ENCODE measurements at places on chromosomes 11 and 22.

DNA sequence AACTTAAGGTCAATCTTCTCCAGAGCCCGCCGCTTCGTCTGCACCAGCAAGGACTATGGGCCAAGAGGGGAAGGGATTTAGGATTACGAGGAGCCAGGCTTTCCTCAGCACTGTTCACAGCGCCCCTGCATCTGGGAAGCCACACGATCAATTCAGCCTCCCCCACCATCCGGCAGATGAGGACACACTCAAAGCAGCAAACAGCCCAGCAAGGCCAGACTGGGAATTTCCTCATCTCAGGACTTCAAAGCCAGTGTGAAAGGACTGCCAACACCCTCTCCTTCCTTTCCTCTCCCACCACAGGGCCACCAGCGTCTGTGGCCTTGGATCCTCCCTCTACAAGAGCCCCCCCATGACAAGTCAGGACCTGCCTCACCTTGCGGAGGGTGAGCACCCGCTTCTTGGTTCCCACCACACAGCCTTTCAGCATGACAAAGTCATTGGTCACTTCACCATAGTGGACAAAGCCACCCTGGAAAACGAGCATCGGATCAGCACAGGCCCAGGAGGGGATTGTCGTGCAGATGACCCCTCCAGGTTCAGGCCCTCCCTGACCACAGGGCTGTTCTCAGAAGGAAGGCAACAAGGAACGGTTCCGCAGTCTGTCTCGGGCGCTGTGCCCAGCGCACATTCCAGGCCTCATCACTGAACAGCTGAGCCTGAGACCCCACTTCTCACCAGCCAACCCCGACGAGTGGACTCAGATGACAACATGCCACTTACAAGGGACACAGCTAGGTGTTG is 6.0 kb downstream of the RPL3 start:
- no peak for DNase-seq

- no peak for DNase-seq
Observed at GRCh38 chr11:60170566-60170965, 12.3 kb downstream of the MS4A6A start.

DNA sequence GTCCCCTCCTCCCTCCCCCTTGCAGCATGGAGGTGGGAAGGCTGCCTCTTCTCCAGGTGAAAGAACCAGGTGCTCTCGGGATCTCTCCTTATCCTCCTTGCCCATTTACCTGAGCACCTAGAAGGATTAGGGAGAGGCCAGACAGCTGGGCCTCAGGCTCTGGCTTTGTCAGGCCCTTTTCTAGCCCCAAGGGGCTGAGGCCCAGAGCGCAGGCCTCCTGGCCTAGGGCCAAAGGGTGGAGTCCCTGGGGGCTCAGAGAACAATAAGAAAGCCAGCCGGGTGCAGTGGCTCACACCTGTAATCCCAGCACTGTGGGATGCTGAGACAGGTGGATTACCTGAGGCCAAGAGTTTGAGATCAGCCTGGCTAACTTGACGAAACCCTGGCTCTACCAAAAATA is 5.4 kb upstream of the TTLL1 start:
- DNase-seq, result no peak

- DNase-seq, result no peak
Observed at GRCh38 chr11:120205596-120206161, 5.2 kb upstream of the OAF start.

- peak; percentile 49 for DNase-seq
Observed at GRCh38 chr22:39349506-39349966, 255 bp upstream of the SYNGR1 start.

DNA sequence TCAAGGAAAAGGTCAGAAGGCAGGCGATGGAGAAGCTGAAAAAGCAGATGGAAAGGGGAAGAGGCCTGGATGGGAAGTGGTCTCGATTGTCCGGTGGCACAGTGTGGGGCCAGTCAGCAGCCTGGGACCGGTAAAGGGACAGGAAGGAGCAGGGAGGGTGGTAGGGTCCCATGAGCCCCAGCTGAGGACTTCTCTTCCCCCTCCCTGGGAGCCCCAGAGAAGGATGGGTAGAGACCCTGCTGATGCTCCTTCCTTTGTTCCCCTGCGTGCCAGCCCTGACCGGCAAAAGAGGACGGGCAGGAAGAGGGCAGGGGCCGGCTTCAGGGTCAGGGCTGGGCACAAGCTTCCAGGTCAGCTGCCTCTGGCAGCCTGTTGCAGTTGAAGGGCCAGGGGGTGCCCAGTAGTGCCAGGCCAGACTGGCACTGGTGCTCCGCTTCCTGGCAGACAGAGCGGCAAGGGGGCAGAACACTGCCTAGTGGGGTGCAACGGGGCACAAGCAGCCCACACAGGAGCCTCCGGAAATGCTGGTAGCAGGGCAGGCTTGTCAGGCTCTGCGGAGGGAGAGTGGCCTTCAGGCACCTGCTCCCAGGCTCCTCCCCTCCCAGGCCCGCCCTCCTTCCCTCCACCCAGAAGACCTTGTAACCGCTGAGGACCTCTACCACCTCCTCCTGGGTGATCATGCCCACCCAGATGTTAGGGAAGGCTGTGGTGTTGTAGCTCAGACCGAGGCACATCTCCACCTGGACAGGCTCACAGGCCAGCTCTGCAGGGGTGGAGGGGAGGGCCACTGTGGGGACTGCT is 739 bp upstream of the C1QTNF5 start:
- no peak for DNase-seq

DNA sequence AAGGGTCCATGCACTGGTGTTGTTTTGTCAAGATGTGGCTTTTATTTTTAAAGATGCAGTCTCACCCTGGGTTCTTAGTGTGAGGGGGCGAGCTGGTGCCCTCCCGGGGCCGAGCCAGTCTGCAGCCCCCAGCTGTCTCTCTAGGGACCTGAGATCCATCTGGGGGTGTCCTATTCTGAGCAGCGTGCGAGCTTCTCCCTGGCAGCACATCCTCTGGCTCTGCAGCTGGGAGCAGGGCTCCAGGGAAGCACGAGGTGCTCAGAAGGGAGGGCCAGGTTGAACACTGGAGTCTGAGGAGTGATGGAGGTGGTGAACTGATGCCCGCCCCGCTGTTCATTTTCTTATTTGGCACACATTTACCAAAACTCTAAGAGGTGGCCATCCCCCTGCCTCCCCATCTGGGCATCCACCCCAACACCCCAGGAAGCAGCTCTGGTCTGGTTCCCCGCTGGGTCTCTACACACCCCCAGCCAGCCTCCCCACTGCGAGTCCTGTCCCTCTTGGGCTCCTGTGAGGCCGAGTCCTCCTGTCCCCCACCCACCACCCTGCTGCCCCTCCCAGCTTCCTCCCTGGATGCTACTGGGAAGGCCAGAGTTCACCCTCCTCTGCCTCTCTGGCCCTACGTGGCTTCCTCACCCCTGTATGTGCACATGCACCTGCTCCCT is 956.4 kb downstream of the BRD1 start:
- no peak for DNase-seq

DNA sequence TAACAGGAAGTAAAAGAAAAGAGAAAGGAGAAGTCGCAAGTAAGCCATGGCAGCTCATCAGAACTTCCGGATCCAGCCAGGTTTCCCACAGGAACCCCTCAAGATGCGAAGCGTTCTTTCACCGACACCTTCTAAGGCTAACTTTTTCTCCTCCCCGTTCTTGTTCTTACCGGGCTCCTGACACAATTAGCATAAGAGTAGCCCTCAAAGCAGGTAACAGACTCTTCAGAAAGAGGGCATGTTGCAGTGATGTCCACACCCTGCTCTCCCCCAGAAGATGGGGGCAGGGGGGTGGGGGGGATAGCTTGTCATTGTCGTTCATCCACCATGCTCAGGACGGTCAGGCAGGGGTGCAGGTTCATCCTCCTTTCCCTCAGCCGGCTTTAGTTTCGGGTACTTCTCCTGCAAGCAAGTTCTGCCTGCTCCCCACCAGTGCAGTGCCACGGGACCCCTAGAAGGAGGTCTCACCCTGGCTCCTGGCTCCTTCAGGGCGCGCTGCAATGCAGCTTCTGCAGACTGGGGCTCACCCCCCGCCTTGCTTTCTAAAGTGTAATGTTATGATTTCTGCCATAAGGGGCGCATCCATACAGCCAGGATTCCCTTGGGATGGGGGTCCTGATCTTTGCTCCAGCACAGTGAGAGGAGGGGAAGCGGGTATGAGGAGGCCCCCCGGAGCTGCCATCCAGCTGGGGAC is 2.3 kb downstream of the OPCML start:
- no peak for DNase-seq

- DNase-seq, result no peak
Observed at GRCh38 chr22:39382410-39382809, 17.2 kb upstream of the TAB1 start.

- no peak for DNase-seq
Observed at GRCh38 chr11:8541448-8541847, 52.6 kb downstream of the STK33 start.

DNA sequence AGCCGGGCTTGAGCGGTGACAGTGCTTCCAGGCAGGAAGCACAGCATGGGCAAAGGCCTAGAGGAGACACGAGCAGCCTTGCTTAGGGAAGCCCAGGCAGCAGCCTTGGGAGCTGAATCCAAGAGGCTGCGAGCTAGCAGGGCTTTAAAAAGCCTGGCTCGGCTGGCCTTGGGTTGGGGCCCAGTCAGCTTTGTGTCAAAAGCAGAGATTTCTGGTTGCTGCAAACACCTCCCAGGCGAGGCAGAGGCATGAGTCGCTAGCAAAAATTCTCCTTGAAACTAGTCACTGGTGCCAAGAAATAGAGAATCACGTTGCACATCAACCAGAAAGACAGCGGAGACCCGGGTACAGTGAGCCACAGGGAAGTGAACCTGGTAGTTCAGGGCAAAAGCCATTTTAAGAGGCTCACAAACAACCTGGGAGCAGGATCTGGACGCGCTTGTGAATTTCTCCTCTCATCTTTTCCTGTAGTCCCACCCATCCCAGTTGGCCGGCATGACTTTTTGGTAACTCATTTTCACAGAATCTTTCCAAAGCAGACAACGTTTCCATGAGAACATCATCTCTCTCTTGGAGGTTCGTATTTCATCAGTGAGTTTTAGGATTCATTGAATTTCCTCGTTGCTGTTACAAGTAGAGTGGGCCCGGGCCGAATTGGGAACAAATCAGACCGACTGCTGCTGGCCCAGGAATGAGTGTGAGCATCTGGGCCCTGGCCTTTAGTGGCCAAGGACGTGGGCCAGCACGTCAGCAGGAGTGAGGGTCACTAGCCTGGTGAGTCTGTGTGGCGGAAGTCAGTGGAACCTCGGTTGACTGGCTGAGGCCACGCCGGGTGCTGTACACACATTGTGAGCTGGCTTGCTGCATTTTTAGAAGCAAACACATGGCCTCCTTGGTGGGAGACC is 16.4 kb upstream of the FGF4 start:
- no peak for DNase-seq

GRCh38 chr11:128714881-128715280 is 21.0 kb downstream of the FLI1 start:
- DNase-seq, result peak; percentile 35

GRCh38 chr11:69705351-69705811 is 1.6 kb upstream of the FGF19 start:
- DNase-seq, result no peak

DNA sequence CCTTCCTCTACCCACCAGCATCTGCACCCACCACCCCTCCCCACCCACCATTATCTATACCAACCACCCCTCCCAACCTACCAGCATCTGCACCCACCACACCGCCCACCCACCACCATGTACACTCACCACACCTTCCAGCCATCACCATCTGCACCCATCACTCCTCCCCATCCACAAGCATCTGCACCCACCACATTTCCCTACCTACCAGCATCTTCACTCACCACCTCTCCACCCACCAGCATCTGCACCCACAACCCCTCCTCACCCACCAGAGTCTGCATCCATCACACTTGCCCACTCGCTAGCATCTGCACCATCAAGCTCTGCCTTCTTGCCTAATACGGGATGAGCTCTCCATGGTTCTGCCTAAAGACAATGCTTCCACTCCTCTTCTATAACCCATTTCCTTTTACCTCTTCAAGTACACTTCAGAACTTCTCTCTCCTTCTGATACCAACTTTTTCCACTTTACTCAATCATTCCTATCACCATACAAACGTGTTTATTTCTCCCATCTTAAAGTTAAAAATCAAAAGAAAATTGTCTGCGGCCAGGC is 2.4 kb upstream of the FSHB start:
- DNase-seq, result no peak

DNA sequence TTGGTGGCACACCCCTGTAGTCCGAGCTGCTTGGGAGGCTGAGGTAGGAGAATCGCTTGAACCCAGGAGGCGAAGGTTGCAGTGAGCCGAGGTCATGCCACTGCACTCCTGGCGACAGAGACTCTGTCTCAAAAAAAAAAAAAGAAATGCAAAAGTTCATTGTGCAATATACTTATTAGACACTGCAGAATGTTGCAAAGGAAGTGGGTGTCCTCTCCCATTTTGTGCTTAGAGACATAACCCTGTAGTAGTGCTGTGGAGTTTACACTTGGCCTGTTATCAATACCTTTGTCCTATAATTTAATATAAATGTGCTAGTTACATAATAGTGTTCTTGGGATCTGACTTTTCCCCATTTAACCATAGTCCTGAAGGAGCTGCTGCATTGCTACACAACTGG is 9.4 kb downstream of the BCL2L13 start:
- DNase-seq, result no peak

DNA sequence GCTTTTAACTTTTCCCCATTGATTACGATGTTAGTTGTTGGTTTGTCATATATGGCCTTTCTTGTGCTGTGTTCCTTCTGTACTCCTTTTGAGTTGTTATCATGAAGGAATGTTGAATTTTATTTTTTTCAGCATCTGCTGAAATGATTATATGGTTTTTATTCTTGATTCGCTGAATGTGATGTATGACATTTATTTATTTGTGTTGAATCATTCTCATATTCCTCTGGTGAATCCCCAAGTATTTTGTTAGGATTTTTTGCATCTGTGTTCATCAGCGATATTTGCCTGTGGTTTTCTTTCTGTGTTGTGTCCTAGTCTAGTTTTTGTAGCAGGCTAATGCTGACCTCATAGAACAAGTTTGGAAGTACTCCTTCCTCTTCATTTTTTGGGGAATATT is 78.2 kb downstream of the GGT1 start:
- DNase-seq, result no peak

DNA sequence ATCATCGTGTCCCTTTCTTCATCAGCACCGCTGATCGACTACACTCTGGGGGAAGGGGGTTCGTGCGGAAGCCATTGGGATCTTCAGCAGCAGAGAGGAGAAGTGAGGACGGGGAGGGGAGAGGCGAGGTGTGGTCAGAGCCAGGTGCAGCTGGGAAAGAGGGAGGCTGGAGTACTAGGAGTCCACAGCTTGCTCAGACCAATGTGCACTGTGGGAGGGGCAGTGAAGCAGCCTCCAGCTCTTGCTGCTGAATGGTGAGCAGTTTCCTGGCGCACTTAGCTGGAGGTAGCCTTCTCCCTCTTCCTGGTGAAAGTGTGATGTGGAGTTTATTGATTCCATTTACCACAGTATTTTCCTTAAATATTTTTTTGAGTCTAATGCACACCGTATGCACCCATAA is 99.0 kb upstream of the NECTIN1 start:
- no peak for DNase-seq

GRCh38 chr22:41695211-41695610 is 4.1 kb upstream of the MEI1 start:
- no peak for DNase-seq

DNA sequence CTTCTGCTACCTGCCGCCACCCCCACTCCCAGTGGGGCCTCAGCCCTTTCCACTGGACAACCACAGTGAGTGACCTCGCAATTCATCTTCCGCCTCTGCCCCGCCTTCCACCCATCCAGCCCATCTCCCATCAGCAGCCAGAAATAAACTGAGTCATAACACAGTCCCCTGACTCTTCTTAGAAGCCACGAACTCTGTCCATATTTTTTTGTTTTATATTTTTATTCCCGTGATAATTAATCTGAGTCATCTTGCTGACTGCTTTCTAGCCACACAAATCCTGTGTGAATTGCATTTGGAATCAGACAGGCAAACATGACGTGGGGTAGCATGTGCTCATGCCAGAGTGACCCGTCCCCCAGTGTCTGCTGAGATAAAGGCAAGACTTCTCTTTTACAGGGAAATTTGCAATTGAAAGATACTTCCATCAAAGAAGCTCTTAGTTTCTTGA is 7.0 kb downstream of the FADD start:
- DNase-seq, result no peak

All from activated CD8-positive, alpha-beta T cell treated with anti-CD3 and anti-CD28 coated beads for 36 hours (primary cell).